Glutamatergic neuron (in vitro differentiated cells): ENCODE measurements at places on chromosomes 11 and 22.

GRCh38 chr11:83863272-83863671, 577.1 kb upstream of the CCDC90B start:
- DNase-seq: no peak

GRCh38 chr11:115159207-115159606, 345.0 kb downstream of the CADM1 start:
- DNase-seq: no peak

DNA sequence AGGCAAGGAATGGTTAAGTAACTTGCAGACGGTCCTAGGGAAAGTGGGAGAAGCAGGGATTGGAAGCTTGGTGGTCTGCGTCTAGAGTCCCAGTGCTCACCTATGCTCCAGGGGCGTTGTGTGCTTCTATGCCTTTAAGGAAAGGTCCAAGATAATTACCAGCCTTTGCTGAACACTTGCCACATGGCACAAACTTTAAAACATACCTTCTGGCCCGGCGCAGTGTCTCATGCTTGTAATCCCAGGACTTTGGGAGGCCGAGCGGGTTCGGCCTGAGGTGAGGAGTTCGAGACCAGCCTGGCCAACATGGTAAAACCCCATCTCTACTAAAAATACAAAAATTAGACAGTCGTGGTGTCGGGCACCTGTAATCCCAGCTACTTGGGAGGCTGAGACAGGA, 2.3 kb downstream of the POLDIP3 start:
- no peak for DNase-seq

GRCh38 chr11:122270535-122270934, 154.5 kb upstream of the BLID start:
- no peak for DNase-seq

GRCh38 chr22:23401111-23401909, 178.8 kb downstream of the IGLL1 start:
- no peak for DNase-seq

DNA sequence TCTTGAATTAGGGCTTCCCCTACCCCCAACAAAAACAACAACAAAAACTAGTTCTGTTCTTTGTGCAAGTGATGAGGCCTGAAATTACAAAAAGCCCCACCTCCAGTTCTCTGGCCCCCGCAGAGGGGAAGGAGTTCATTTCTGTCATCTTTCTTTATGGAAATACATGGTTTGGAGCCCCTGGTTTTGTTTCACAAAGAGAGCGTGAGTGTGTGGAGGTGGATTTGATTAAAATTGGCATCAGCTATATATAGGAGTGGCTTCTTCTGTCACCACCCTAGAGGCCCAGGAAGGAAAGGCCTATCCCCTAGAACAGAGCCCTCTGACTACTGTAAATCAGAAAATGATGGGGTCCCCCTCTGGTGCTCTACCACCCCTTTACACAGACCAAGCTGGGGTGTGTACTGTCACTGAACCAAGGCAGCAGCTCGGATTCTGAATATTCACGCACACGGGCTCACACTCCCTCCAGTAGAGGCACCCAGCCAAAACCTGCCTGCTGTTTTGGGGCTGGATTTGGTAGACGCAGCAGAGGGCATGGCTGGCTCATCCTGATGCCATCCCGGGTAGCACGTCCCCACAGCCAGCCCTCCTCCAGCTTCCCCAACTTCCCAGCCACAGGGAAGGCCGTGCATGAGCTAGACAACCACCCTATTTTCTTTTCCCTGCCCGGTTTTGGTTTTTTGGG, 19.4 kb downstream of the RCOR2 start:
- no peak for DNase-seq

- no peak for DNase-seq
Observed at GRCh38 chr11:17489751-17490150, 13.1 kb upstream of the ABCC8 start.

- no peak for DNase-seq
Observed at GRCh38 chr11:75072582-75072981, 24.1 kb downstream of the OR2AT4 start.

GRCh38 chr11:130369713-130370112, 55.0 kb upstream of the ZBTB44 start:
- DNase-seq: no peak

GRCh38 chr11:45170484-45170883, 24.0 kb downstream of the PRDM11 start:
- no peak for DNase-seq

DNA sequence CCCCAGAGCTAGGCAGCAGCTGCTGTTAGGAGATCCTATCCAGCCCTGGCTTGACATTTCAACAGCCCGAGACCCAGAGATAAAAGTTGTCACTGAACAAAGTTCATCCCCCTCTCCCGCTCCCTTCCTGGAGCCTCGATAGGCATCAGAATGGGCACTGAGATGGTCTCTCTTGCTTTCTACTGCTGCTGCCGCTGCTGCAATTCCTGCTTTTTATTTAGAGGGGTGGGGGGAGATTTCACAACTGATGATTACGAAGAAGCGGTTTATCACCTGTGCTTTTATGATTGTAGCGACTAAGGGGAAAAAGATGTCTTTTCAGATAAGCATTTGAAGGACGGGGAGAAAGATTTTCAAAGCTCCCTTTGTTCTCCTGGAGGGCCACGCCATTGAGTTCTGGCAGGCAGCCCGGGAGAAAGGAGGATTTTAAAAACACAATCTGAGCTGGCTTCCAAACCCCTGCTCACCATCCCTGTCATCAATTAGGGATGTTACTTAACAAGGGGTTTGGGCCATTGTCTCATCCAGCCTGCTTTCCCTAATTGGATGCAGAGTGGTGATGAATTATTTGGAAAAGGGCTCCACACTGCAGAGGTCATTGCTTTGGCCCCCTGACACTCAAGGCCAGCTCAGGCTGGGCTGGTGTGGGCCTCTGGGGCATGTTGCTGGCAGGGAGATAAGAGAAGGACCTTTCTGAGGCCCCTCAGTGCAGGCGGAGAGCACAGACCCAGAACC, 344.7 kb downstream of the BUD13 start:
- no peak for DNase-seq

DNA sequence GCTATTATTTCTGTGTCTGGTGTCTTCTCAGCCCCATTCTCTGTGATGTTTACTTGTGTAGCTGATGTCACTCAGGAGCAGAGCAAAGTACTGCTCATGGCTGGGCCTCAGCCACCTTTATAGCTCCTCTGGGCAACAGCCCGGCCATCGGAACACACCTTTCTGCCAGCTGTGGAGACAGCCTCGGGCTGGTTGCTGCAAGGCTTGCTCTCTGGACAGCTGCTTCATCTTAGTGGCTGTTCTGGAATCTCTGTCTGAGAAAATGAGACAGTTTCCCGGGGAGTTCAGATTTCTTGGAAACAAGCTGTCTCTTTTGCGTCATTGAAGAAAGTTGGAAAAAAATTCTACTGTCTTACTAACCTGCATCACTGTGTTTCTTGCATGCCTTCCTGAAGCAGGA, 20.0 kb downstream of the THY1 start:
- no peak for DNase-seq

DNA sequence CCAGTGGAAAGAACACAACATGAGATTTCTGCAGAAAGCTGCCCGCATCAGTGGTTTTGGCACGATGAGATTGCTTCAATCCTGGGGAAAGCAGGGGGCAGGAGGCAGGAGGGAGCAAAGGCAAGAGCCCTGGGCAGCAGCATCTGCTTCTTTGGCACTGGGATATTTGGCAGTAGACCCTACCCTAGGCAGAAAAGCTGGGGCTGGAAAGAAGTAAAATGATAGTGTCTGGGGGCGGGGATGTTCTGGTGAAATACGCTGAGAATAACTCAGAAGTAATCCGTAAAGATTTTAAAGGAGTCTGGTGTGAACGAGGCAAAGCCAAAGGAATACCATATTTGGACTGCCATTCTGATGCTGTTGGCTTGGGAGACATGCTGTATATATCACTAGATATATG, 62.0 kb downstream of the FAM76B start:
- no peak for DNase-seq

DNA sequence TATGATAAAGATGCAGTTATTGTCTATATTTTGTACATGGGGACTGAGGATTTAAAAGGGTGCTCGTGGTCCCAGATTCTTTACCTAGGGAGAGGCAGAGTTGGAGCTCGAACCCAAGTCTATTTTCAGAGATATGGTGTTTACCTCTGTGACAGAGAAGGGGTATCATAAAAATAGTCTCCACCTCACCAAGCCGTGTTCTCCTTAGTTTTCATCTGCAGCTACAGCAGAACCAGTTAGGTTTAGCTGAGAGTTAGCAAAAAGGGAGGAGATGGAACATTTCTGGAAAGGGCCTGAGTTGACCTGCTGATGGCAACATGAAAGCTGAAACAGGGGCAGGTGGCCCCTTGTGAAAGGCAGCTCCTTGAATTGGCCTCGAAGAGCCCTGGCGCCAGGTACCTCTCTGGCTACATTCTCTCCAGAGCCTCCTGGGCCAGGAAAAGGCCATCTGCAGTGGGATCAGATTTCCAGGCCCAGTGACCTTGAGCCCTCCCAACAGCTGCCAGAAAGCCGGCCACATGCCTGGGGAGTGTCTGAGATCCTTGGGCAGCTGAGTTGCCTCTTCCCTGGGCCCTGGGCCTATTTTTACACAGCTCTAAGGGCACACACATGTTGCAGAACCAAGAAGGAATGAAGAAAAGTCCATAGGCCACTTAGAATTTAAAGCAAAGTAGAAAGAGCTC, 136.6 kb downstream of the NAV2 start:
- peak; percentile 42 for DNase-seq

GRCh38 chr11:132078264-132079076, 708.1 kb downstream of the NTM start:
- DNase-seq: no peak

DNA sequence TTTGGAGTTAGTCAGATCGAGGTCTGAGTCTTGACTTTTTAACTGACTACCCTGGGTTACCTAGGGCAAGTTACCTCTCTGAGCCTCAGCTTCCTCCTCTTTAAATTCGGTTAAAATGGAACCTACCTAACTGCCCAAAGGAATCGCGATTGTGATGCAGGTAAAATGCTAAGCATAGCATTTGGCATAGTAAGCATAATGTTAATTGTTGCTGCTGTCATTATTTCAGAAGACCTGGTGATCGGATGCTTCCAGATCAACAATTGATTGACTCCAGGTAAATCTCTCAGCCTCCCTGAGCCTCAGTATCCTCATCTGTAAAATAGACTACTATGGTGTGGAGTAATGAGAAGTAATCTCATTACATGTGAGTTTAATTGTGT, 550 bp upstream of the SLC43A1 start:
- no peak for DNase-seq

- no peak for DNase-seq
Observed at GRCh38 chr22:19228179-19228578, 49.6 kb upstream of the SLC25A1 start.

- peak; percentile 0 for DNase-seq
Observed at GRCh38 chr11:2828585-2829330, 56.8 kb downstream of the CDKN1C start.

DNA sequence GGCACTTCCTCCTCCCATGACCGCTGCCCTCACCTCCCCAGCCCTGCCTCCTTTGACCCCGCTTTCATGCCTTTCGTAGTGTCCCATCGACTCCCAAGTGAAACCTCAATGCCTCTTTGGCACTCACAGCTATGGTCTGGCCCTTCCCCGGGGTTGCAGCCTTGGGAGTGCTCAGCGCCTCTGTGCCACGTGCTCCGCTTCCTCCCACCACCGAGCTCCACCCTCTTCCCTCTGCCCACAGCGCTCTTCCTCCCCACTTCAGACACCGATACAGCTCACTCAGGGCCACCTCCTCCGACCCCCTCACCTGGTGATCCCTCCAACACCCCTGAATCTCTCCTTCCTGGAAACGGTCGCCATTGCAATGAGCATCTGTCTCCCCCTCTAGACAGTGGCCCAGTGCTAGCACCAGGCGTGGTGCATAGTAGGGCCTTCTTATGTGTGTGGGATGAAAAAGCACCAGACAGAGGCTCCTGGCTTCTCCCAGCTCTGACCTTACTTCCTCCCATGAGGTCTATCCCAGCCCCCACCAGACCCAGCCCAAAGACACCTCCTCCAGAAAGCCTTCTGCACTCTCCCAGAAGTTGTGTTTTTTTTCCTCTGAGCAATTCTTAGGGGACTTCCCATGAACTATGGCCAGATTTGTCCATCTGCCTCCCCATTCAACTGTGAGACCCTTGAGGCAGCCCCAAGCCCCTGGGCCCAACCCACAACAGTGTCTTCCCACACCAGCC, 16.4 kb upstream of the SCGB1A1 start:
- no peak for DNase-seq

DNA sequence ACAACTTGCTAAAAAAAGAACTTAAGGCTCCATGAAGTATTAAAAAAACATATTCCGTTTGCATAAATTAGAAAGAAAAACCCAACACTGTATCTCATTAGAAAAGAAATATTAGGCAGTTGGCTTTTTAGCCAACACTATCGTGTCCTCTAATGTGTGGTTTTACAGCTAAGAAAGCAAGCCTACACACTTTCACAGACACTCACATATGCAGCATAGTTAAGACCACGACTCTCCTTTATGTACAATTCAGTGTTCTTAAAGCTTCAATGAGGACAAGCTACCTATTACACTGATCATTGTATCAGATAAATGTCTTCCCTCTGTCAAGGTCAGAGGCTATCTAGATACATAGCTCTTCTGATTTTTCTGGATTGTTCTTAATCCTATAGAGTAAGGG, 80.1 kb downstream of the PICALM start:
- no peak for DNase-seq

DNA sequence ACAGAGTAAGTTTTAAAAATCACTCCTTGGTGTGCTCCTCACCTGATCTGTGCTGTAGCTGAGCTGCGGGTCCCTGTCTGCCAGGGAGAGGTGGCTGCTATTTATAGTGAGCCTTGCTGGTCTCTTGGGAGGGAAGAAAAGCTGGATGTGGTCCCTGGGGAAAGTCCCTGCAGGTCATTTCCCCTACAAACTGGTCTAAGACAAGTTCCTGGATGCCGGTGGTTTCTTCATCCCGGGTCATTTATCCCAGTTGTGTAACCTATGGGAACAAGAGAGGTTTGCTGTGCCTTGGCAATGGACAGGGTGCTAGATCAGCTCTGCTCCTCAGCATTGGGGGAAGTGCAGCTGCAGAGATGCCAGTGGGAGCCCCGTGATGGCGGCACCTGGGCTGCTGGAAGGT, at the start of gene SAA2:
Gene SAA2, minus strand, starts transcription at position 108 of the 400 bp plus-strand sequence. CDS start 657 bp downstream, outside the sequence.
- no peak for DNase-seq

- DNase-seq: no peak
Observed at GRCh38 chr11:92642177-92642931, 327.1 kb upstream of the MTNR1B start.

GRCh38 chr11:74844072-74844471, 95.4 kb downstream of the RNF169 start:
- DNase-seq: no peak

DNA sequence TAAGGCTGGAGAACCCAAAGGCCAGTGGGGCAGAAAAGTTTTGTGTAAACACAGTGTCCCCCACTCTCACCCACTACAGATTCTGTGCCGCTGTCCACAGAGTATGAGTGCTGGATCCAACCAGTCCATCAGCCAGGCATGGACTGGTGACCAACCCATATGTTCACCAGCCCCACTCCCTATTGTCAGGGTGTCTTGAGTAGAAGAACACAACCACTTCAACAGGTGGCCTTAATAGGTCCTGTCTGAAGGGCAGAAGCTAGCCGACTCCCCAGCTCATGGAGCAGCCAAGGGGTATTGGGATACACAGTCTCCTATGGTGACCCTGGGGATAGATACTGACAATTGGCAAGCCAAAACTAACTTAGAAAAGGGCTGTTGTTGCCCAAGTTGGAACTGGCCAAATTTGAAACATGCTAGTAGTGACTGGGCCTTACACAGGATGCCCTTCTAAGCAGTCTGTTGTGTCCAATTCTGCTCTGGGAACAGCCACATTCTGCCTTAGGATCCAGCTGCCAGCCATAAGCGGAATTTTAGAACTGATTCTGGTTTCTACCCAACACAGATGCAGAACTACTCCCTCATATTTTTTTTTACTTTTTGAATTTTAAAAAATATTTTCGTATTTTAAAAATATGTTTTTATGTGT, 19.8 kb upstream of the PGM2L1 start:
- no peak for DNase-seq

GRCh38 chr11:255816-256215, 19.0 kb downstream of the PSMD13 start:
- no peak for DNase-seq
